ENCODE measurements at places on chromosomes 16 and 17.
A peak's percentile ranks its signal among the peaks of the same experiment; 100 is the strongest.

DNA sequence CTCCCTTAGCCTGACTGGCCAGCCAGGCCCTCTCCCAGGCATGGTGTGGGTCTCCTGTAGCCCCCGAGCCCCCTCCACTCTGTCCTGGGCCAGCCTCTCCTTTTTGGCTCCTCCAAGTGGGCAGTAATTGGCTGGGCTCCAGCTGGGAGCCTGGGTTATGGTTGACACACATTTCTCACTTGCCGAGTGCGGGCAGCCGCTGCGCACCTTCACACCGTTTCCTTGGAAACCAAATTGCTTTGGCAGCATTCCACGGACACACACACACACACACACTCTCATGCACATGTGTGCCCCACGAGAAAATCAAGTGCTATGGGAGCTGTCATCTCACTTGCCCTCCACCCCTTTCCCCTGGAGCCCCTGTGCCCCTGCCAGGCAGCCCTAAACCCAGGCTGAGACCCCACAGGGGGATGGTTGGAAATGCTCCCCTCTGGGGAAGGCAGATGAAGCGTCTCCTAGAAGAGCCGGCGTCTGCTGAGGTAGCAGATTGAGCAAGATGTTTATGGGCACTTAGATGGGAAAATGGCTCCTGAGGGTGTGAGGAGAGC lies 402.7 kb upstream of the TNRC6C start:
- no peak for DNase-seq

DNA sequence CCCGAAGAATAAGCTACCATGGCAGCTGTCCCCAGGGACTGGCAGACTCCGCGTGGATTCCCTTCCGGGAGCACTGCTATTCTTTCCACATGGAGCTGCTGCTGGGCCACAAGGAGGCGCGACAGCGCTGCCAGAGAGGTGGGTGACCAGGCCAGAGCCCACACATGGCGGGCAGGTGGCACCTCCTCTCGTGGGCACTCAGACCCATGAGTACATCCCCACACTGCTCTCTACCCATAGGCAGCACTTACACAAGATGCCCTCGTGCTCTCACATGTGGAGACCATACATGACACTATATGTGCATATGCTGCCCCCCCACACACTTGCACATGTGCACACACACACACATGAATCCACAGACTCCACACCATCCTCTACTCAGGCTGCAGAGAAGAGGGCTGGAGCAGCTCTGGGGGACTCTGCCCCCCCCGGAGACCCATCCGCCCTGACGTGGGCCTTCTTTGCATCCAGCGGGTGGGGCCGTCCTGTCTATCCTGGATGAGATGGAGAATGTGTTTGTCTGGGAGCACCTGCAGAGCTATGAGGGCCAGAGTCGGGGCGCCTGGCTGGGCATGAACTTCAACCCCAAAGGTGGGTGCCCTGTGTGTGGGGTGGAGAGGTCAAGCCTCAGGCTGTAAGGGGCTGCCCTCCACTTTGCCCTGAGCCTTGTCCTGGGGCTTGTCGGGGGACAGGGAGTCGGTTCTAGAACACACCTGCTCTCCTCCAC lies 62.9 kb downstream of the MRC2 start:
- DNase-seq = no peak

GRCh38 chr17:33217891-33218290 lies 75.2 kb downstream of the ASIC2 start:
- no peak for DNase-seq

- DNase-seq = no peak
These were observed 337.5 kb downstream of the SNX29 start for GRCh38 chr16:12313902-12314621.

GRCh38 chr17:74631468-74632450 lies 8.2 kb upstream of the CD300E start:
- DNase-seq = peak; percentile 38

DNA sequence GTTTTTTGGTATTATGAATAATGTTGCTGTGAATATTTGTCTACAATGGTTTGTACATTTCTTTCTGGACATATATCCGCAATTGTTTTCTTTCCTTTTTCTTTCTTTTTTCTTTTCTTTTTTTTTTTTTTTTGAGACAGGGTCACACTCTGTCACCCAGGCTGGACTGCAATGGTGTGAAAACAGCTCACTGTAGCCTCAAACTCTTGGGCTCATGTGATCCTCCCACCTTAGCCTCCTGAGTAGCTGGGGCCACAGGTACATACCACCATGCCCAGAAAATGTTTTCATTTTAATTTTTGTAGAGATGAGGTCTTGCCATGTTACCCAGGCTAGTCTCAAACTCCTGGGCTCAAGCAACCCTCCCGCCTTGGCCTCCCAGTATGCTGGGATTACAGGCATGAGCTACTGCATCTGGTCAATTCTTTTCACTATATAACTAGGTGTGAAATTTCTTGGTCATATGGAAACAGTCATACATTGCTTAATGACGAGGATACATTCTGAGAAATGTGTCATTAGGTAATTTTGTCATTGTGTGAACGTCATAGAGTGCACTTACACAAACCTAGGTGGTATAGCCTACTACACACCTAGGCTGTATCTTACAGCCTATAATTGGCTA lies 15.2 kb downstream of the IL21R start:
- no peak for DNase-seq

- no peak for DNase-seq
These were observed 149.5 kb downstream of the NTN1 start for GRCh38 chr17:9170853-9171252.

DNA sequence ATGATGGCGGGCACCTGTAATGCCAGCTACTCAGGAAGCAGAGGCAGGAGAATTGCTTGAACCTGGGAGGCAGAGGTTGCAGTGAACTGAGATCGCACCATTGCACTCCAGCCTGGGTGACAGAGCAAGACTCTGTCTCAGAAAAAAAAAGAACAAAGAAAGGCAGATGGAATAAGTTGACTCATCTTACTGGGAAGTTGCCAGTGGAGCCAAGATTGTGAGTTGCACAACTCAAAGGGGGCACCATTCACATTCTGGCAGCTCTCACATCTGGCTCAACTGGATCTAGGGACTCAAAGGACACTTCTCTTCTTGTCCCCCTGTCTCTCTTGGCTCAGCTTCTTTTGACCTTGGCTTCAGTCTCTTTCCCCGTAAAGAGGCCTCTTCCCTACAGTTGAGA lies 53.7 kb upstream of the ETV4 start:
- no peak for DNase-seq

- DNase-seq = peak; percentile 61
These were observed 1.4 kb upstream of the HES7 start for GRCh38 chr17:8125154-8125946.

Data from NCI-H510A treated with DMSO at 0.1 percent for 48 hours (cell line).